PC-9 (cell line): ENCODE measurements at places on chromosomes 12 and 14. TPM values are rescaled to one million over a fixed set of nuclear protein-coding genes. Genes with fewer than 3 reads are reported as not detected.

- no peak for DNase-seq
Observed at GRCh38 chr14:85186082-85186481, 343.9 kb upstream of the FLRT2 start.

DNA sequence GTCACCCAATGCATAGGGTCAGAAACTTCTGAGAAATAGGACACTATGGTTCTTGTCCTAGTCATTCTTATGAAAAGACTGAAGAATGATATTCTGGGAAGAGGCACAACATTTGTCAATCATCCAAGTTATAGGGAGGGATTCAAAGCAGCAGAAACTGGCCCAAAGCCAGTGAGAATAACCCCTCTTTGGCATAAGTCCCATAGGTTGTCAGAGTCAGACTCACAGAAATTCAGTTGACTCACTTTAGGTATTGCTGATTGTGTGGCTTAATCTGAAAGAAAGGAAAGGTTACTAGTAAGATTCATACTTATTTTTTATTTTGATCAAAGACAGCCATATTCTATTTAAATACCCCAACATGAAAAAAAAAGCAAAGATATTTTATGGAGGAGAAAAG lies 151.0 kb downstream of the SRGAP1 start:
- peak; percentile 3 for DNase-seq

LUM gene
- total RNA-seq = not detected in 2 replicates

CHMP4A gene
- total RNA-seq = 31.2 and 37.6 TPM in 2 replicates

DNA sequence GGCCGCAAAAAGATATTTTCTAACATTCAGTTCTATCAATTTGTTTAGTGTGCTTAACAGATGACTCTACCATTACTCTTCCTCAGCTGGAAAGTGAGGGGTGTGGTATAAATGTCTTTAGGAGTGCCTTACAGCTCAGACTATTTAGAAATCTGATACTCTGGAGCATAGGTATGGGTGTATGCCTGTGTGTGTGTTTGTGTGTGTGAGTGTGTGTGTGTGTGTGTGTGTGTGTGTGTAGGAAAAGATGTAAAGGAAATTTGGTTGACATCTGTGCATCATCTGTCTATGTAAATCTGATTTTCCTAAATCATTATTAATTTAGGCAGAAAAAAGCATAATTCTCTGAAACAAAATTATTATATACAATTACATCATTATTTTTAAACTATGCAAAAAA lies 16.0 kb downstream of the RNASE3 start:
- DNase-seq = no peak

DNA sequence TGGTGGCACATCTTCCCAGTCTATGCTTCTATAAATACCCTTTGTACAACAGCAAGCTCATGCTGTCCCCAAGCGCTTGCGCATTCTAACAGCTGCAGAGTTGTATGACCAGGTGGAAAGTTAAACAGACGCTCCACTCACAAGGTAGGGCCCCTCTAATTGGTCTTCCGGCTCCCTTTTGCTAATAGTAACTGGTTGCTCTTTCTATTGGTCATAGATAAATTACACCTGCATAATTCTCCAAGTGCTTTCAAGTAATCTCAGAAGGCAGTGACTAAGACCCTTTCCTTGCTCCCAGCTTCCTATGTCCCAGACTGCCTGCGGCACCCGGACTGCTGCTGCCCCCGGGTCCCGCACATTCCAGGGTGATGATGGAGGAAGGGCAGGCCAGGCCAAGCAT lies 6.1 kb upstream of the TSPAN9 start:
- DNase-seq = peak; percentile 3

- no peak for DNase-seq
Observed at GRCh38 chr14:85533861-85534291, 3.9 kb downstream of the FLRT2 start.

- peak; percentile 78 for DNase-seq
Observed at GRCh38 chr12:65430571-65431306, 152.3 kb downstream of the MSRB3 start.

- no peak for DNase-seq
Observed at GRCh38 chr14:75783602-75784313, 122.7 kb downstream of the TTLL5 start.

DNA sequence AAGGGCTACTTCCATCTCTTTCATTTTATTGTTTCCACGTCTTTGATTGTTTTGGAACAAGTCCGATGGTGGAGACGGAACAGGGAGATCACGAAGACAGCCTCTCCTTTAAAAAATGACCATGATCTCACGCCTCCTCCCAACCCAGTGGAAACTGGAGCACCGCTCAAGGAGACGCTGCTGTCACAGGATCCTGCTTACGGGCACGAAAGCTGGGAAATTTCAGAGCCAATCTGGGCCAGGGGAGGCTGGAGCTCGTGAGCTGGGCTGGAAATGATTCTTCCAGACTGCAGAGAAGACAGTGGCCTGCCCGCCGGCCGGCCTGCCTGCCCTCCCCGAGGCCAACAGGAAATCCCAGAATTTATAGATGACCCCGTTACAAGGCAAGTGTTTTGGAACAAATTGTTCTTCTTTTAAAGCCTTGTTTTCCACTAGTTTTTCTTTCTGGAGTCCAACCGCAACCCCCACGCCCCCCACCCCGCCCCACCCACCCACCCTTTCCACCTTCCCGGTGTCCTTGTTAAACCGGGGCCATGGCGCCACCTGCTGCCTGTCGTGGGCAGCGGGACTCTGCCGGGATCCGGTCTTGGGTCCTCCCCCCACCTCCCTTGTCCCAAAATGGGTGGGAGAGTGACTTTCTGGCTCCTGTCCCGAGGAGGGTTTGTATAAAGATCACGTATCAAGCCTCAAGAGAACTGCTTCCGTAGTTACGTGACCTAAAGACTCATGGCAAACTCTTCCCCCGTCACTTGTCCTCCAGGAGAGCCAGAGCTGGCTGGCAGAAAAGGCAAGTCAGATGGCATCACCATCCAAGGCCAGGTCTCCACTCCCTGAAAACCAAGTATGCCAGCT lies 40.3 kb downstream of the MAP1LC3B2 start:
- no peak for DNase-seq

AMN gene
- 21.8 and 36.5 TPM in 2 replicates for total RNA-seq

MPHOSPH9 gene
- total RNA-seq = 46.9 and 58.5 TPM in 2 replicates

SLCO1B1 gene
- total RNA-seq = 0.30 and 0.50 TPM in 2 replicates

CD4 gene
- total RNA-seq = 1.0 and 3.2 TPM in 2 replicates

DNA sequence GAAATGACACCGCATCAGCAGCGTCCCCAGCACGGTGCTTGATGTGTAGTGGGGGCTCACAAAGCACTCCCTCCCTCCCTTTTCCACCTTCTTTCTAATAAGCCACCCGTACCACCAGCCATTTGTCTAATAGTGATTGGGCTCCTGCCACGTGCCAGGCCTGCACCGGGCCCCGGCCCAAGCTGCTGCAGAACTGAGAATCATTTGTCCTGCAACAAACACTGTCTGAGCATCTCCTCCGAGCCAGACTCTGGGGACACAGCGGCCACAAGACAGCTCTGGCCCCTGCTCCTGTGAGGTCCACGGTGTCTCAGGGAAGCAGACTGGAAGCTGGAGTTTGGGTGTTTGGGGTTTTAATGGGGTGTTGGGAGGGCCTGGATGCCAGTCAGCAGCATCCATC lies 43.9 kb downstream of the MVK start:
- DNase-seq = no peak

GPR84 gene
- not detected in 2 replicates for total RNA-seq

GRCh38 chr12:6962285-6963015 lies 8.0 kb downstream of the PHB2 start:
- DNase-seq = peak; percentile 94

RNF212B gene
- not detected in 2 replicates for total RNA-seq

KCNA1 gene
- total RNA-seq = not detected in 2 replicates

AKAP5 gene
- 0.60 and 0.72 TPM in 2 replicates for total RNA-seq

DNA sequence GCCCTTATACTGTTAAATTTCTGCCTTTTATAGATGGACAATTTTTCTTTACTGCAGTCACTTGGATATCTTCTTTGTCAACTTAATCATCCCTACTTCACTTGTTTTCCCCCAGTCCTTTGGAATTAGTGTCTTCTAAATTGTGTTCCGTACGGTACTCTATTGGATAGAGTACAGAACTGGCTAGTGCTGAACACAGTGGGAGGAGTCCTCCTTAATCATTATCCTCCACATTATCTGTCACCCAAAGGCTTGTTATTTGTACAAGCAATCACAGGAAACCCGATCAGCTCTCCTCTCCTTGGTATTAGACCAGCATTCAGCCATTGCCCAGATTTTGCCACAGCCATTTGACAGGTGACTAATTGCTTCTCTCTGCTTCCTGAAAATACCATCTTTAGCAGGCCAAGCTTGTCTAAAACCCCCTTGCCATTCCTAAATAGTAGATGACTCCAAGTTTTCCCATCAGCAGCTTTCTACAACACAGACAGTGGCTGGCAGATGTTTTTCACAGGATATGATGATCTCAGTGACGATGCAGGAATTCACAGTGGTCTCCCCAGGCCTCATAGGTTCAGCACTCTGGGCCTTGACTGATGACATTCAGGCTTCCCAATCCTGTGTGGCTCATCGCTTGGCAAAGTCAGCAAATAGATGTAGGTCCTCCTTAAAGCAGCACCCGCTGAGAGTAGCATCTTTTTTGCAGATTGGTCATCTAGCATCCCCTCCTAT lies 216.0 kb upstream of the RGS6 start:
- DNase-seq = no peak

GRCh38 chr14:30223385-30223785 lies 295.7 kb upstream of the PRKD1 start:
- DNase-seq = peak; percentile 93

PNN gene
- total RNA-seq = 65.8 and 72.0 TPM in 2 replicates

DNA sequence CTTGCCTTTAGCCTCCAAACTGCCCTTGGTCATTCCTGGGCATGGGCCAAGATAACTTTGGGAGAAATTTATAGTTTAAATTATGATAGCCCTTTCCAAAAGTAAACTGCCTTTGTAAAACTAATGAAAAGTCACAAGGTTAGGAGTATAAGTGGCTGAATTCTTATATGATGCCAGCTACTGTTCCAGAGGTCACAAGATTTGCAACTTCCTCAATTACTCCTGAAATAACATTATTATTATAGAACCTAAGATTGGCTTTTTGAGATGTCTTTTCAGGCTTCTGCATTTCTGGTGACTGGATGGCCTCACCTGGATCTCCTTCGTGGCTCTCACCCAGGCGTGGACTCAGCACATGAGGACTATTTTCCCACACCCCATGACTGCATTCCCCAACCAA lies 55.0 kb downstream of the OSBPL8 start:
- no peak for DNase-seq

LGR5 gene
- total RNA-seq = not detected in 2 replicates

TEX52 gene
- total RNA-seq = not detected in 2 replicates

LRRIQ1 gene
- total RNA-seq = 4.2 and 5.2 TPM in 2 replicates

DNA sequence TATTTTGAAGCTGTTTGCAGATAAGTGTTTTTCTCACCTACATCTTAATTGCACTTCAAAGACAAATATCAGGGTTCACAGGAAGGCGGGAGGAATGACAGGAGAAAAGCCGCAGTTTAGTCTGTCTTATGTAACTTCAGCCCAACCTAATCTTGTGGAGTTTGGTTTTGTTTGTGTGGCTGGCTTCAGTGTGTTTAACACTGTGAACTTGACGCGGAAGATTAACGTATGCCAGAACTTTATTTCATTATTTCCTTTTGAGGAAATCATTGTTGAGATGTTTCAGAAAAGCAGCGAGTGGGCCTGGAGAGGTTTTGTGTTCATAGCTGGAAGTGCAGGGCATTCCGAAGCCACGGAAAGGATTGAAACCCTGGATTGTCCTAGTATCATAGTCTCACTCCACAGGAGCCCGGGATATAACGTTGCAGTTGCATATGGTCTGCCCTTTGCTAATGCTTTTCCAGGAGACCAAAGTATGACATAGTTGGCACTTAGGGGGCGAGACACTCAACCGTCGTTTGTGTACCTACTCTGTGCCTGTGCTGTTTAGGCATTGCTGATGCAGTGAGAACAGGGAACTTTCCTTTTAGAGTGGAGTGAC lies 2.0 kb downstream of the PELI2 start:
- no peak for DNase-seq

DNA sequence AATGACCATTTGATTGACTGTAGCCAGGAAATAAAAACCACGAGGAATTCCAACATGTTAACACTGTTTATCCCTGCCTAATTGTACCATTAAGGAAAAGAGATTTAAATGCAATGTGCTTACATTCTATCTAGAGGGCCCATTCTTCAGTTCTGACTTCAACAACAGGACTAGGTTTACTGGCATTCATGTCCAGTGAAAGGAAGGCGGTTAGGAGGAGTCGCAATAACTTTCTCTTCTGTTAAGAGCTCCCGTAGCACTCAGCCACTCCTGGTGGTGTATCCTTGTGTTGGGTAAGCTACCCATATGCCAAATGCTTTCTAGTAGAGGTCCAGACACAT lies 154.7 kb downstream of the STXBP6 start:
- DNase-seq = no peak

AHNAK2 gene
- 30.8 and 38.9 TPM in 2 replicates for total RNA-seq

FLRT2 gene
- 2.1 and 2.2 TPM in 2 replicates for total RNA-seq

PTPRQ gene
- not detected in 2 replicates for total RNA-seq

DNA sequence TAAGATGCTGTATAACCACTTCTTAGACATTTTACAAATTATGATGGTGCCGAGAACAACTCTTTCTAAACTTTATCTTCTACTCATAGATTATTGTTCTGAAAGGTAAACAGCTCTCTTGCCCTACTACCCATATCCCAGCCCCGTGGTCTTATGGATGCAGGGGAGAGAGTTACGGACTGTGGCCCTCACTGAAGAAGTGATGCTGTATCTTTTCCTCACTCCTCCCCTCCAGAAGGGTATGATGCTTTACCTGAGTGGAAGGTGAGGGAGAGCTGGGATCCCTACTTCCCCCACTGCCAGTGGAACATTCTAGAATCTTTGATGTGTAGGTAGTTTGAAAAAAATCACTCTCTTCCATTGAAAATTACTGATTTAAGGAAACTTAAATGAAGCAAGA lies 3.5 kb downstream of the TSHR start:
- DNase-seq = no peak

- no peak for DNase-seq
Observed at GRCh38 chr14:94458558-94459205, 6.1 kb upstream of the SERPINA11 start.
